ENCODE measurements at places on chromosomes 1 and 21. TPM values are rescaled to one million over a fixed set of nuclear protein-coding genes. Genes with fewer than 3 reads are reported as not detected.

MROH7 gene
- not detected for total RNA-seq

CD101 gene
- total RNA-seq: 0.12 TPM

GIPC2 gene
- total RNA-seq: 0.02 TPM

- no peak for DNase-seq
These were observed 1167.8 kb upstream of the NCAM2 start for GRCh38 chr21:19830446-19830845.

- peak; percentile 54 for DNase-seq
These were observed 3.6 kb downstream of the SKI start for GRCh38 chr1:2231532-2232254.

DNA sequence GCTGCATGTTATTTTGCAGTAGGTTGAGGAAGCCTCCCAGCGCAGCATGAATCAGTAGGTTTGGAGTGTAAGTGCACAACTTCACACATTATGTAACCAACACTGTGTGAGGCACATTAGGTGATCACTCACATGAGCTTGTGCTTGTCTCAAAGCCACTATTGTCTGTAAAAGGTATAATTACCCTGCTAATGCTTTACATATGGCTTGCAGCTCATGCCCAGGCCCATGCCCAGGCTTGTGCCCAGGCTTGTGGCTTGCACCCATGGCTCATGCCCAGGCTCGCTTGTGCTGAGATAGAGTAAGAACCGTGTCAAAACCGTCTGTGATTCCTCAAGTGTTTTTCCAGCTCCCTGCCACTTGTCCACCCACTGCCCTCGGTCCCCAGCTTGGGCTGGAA, 596.3 kb downstream of the LTN1 start:
- no peak for DNase-seq
